BE2C (cell line): ENCODE measurements at places on chromosomes 6 and 20.

GRCh38 chr6:97443408-97444080 lies 160.5 kb upstream of the MMS22L start:
- DNase-seq = no peak

- no peak for DNase-seq
Observed at GRCh38 chr6:14903176-14904038, 342.5 kb upstream of the JARID2 start.

DNA sequence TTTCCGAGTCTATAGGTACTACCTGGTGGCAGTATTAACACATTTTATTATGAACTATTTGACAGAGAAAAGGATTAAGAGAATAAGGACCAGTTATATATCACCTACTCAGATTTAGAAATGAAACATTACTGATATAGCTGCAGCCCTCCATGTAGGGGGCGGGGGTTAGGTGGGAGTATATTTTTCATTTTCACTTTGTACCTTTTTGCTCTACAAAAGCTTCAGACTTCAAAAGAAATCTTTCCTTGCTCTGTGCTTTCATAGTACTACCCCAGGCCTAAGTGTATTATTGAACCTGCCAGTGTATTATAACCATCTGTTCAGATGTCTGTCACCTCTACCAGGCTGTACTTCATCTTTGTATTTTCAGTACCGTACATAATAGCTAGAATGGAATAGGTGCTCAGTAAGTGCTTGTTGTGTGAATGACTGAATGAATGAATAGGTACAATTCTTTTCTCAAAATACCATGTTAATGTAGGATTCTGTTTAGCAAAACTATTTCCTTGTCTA lies 43.0 kb downstream of the CDKAL1 start:
- DNase-seq = no peak

GRCh38 chr20:45410887-45411286 lies 2.8 kb downstream of the DBNDD2 start:
- no peak for DNase-seq

DNA sequence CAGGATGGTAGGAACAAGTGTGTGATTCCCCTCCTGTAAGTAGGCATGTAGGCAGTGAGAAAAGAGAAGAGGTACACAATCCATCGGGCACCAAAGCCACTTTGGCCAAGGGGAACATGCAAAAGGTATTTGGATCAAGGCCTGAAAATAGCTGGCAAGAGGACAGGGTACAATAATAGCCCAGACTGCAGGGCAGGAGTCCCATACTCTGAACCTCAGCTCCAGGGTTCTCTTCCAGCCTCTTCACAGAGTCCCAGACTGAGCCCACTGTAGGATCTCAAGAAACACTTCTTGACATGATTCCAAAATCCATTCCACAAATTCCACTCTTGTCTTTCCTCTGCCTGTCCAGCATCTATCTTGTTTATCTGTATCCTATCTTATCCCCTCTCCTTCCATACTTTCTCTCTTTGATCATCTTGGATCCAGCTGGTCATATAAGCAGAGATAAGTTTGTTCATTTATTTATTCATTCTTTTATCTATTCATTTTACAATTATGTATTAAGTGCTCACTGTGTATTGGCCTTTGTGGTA lies 19.7 kb downstream of the ACSS2 start:
- DNase-seq = no peak

DNA sequence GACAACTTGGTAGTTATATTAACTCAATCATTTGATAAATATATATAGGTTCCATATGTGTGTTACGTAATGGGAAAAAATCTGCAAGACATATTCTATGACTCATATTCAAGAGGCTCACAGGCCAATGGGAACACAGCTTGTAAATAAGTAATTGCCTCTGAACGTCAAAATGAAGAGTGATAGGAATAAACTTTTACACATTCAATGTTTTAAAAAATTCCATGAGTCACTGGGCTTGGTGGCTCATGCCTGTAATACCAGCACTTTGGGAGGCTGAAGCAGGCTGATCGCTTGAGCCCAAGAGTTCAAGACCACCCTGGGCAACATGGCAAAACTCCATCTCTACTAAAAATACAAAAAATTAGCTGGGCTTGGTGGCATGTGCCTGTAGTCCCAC lies 209.4 kb upstream of the MCHR2 start:
- no peak for DNase-seq

- DNase-seq = no peak
Observed at GRCh38 chr20:32329817-32330554, 28.1 kb upstream of the ASXL1 start.

GRCh38 chr6:134928151-134928900 lies 21.6 kb downstream of the ALDH8A1 start:
- DNase-seq = no peak

DNA sequence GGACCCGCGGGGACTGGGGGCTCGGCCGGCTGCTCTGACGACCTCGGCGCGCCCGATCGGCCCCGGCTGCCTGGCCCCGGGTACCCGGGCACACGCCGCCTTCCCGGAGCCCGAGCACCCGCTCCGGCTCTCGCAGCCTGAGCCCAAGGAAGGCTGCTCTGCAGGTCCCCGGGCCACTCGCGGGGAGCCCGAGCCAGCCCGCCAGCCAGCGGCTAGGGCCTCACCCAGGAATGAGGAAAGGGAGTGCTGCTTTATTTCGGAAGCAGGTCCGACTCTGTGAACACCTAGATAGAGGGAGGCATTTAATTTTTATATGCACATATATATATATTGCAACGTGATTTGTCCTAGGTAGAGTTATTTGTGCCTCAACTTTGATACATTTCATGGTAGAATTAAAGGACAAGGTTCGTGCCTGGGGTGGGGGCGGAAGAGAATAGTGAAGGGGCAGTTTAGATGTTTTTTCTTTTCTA lies 15.5 kb downstream of the FOXA2 start:
- DNase-seq = no peak
